ENCODE measurements at places on chromosomes 12 and 14. TPM values are rescaled to one million over a fixed set of nuclear protein-coding genes. Genes with fewer than 3 reads are reported as not detected.

The CNPY2 gene
- total RNA-seq, result 32.3 TPM

The AQP6 gene
- not detected for total RNA-seq

The MCRS1 gene
- total RNA-seq, result 94.4 TPM

The KCNMB4 gene
- total RNA-seq, result 1.9 TPM

The PROX2 gene
- total RNA-seq, result not detected

The SIX4 gene
- 1.6 TPM for total RNA-seq

The SCNN1A gene
- 1.7 TPM for total RNA-seq

The IQSEC3 gene
- 1.3 TPM for total RNA-seq

The CMKLR1 gene
- total RNA-seq, result 6.4 TPM

All from left ventricle myocardium superior (tissue), 1 donor.